ENCODE measurements at places on chromosomes 6 and 20.
A peak's percentile ranks its signal among the peaks of the same experiment; 100 is the strongest.

DNA sequence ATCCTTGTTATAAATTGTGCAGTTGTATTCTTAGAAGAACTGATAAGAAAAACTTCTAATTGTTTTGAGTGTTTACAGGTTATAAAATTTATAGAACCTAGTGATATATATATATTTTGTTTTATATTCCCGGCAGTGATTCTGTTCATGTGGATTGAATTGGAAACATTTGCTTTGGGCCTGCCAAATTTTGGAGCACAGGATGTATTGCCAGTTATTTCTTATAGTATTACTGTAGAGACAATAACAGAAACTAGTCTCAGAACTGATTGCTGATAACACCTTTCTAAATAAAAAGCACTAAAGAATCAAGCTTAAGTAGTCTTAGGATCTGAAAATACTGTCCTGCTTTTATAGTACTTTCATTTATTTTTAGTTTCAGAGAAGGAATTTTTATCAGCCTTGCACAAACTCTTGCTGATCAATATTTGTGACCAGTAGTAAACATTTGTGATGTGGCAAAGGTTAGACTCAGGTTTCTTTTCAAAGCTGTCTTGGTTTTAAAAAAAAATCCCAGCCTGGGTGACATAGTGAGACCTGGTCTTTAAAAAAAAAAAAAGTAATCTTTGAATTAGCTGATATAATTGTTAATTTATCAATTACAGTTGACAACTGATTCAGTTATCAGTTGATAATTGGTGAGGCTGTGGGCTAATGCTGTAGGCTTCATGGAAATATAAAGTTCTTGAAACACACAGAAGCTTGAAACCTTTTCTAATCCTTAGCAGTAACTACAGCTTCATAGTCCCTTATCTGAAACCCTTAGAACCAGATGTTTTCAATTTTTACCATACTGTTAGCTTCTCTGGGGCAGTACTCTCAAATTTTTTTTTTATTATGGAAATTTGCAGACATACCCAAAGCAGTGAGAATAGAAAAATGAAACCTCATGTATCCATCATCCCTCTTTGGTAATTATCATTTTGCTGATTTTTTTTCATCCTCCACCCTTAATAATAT, 42.4 kb downstream of the RNGTT start:
- no peak for DNase-seq

GRCh38 chr6:50922579-50923525, 104.2 kb downstream of the TFAP2B start:
- DNase-seq, result no peak

- DNase-seq, result peak; percentile 19
Observed at GRCh38 chr6:39706819-39707335, 18.3 kb downstream of the KIF6 start.

DNA sequence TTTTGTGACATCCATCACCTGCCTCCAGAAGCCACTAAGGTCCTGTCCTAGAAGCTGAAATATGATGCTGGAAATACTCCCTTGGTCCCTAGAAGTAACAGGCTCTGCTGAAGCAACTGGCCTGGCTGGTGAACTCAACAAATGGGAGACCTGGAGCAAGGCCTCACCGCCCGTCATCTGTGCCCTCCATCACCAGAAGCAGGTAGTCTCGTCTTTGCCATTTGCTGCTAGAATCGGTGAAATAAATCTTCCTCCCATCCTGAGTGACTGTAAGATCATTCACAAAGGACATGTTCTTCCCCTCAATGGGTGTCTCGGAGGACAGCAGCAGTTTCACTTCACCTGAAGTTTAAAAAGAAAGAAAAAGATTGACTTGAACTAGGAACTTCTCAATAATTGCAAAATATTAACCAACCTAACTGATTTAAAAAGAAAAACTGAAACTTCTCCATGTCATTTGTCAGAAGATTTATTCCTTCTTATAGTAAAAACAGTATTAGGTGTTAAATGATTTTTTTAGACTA, 21.0 kb downstream of the CST7 start:
- DNase-seq, result peak; percentile 48

GRCh38 chr20:40945754-40946450, 82.7 kb upstream of the TOP1 start:
- DNase-seq, result peak; percentile 62

GRCh38 chr6:125415913-125416312, 114.1 kb upstream of the HDDC2 start:
- no peak for DNase-seq

- no peak for DNase-seq
Observed at GRCh38 chr6:28537509-28538140, 11.9 kb downstream of the GPX5 start.

GRCh38 chr6:140663772-140664171, 1289.3 kb upstream of the CITED2 start:
- DNase-seq, result no peak

DNA sequence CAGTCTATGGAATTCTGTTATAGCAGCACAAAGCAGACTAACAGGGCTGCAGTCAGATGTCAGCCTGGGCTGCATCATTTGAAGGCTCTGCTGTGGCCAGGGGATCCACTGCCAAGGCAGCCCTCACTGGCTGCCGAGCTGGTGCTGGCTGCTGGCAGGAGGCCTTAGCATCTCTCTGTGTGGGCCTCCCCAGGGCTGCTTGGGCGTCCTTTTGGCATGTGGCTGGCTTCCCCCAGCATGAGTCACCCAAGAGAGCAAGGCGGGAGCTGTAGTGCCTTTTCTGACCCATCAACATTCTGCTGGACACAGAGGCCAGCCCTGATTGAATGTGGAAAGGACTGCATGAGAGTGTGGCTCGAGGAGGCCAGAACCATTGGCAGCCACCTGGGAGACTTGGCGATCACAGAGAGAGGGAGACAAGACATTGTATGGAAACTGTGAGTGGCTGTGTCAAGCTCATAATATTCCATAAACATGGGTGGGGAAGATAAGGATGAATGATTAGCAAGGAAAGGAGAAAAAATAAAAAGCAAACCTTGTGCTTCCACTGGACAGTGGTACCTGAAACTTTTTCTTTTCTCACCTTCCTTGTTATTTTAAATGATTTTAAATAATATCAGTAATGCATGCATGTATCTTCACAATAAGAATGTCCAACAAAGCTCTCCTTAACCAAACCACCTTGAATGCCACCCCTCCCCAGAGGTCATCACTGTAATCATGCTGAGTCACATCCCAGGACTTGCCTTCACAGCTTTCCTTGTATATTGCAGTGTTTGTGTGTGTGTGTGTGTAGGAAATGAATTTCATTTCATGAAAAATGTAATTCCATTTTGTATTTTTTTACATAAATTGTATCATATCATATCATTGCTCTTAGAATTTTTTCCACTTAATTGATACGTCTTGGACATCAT, 55.0 kb upstream of the VSX1 start:
- DNase-seq, result no peak

GRCh38 chr6:79133173-79133572, 55.1 kb upstream of the PHIP start:
- no peak for DNase-seq

- no peak for DNase-seq
Observed at GRCh38 chr20:53794529-53795115, 201.0 kb upstream of the ZNF217 start.

DNA sequence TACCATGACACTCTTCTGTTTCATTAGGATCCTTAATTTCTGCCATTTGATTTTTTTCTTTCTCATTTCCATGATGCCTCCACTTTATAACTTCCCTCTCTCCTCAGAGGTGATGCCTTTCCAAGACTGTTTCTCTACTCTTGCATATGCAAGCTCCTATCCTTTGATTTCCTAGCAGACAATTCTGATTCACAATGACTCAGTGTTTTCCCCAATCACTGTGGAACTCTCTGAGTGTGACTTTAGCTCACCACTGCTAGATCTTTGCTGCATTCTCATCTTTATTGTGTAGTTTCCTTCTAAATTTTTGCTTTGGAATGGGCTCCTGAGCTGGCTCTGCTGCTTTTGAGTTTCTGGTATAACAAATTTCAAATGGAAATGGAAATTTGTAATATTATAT, 184.9 kb downstream of the TINAG start:
- DNase-seq, result no peak

- peak; percentile 67 for DNase-seq
Observed at GRCh38 chr20:50499938-50500337, 10.2 kb upstream of the PTPN1 start.

GRCh38 chr6:129606664-129607063, 103.3 kb downstream of the ARHGAP18 start:
- DNase-seq, result peak; percentile 70

GRCh38 chr6:168515376-168515775, 74.4 kb downstream of the SMOC2 start:
- no peak for DNase-seq

DNA sequence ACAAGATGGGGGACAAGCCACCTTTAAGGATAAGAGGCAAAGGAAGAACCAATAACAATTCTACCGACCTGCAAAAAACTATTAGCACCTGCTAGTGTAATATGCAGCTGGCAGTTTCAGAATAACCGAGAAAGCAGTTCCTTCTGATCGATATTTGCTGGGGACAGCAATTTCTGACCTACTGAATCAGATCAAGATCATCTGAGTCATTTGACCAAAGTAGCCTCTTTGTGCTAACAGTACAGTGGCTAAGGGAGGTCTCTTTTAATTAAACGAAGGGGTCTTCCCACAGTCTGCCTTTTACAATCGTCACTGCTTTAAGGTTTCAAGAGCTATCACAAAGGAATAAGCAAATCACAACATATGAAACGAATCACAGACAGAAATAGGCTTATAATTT, 318.9 kb downstream of the BTBD9 start:
- no peak for DNase-seq

GRCh38 chr6:53310771-53311585, 37.8 kb downstream of the ELOVL5 start:
- no peak for DNase-seq

- no peak for DNase-seq
Observed at GRCh38 chr6:28334286-28335039, 1.5 kb downstream of the ZSCAN31 start.

- DNase-seq, result no peak
Observed at GRCh38 chr6:5130135-5130866, 45.2 kb downstream of the PPP1R3G start.

- no peak for DNase-seq
Observed at GRCh38 chr6:128598571-128598970, 78.2 kb upstream of the PTPRK start.

DNA sequence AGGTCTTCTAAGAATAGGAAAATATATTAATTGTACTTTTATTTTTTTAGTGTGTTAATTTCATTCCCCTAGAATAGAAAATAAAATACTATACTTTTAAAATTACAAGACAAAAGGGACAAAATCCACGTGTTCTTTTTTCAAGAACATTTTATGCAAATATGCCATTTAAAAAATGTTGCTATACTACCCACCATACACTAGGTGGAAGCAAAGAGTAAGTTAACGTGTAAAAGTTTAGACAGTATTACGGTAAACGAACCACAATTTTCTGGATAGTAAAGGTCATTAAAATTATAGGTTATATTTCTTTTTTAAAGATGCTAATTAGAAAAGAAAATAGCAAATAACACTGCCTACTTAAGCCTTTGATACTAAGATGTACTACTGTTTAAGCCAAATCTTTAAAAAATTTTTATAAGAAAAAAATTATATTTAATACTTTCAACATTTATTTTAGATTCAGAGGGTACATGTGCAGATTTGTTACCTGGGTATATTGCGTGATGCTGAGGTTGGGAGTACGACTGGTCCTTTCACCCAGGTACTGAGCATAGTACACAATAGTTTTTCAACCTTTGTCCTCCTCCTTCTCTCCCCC, 287.6 kb downstream of the PHF3 start:
- DNase-seq, result peak; percentile 42

- DNase-seq, result no peak
Observed at GRCh38 chr6:119890470-119890869, 540.9 kb upstream of the MAN1A1 start.

- no peak for DNase-seq
Observed at GRCh38 chr6:80767808-80768207, 661.3 kb downstream of the BCKDHB start.

GRCh38 chr6:139316622-139317317, 25.0 kb upstream of the TXLNB start:
- DNase-seq, result no peak

GRCh38 chr6:148760568-148761526, 14.0 kb downstream of the UST start:
- peak; percentile 69 for DNase-seq

GRCh38 chr6:163344411-163344810, 70.1 kb upstream of the QKI start:
- no peak for DNase-seq

GRCh38 chr6:27669624-27670301, 196.9 kb upstream of the ZNF184 start:
- no peak for DNase-seq

GRCh38 chr6:75287424-75287823, 2.8 kb upstream of the TMEM30A start:
- DNase-seq, result peak; percentile 54

DNA sequence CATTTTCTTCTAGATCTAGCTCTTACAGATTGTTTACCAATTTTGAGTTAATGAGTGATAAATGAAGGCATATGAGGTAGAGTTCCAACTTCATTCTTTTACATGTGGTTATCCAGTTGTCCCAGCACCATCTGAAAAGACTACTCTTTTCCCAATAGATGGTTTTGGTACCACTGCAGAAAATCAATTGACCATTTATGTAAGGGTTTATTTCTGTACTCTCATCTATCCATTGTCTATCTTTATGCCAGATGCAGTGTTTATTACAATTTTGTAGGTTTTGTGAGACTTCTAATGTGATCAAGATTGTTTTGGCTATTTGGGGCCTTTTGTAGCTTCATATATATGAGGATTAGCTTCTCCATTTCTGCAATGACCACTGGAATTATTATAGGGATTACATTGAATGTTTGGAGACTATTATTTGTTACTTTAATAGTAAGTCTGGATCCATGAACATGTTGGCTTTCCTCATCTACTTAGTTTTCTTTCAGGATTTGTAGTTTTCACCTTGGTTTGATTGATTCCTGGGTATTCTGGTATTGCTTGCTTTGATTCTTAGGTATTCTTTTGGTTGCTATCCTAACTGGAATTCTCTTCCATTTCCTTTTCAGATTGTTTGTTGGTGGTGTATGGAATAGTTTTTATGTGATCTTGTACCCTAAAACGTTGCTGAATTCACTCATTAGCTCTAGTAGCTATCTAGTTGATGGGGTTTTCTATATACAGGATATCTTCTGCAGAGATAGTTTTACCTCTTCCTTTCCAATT, 10.4 kb downstream of the SNRPB start:
- no peak for DNase-seq

- DNase-seq, result no peak
Observed at GRCh38 chr6:152314483-152314832, 322.7 kb downstream of the SYNE1 start.

GRCh38 chr6:128063850-128064539, 163.1 kb upstream of the THEMIS start:
- DNase-seq, result no peak
